ENCODE measurements at places on chromosomes 1 and 21. TPM values are rescaled to one million over a fixed set of nuclear protein-coding genes. Genes with fewer than 3 reads are reported as not detected.

GRCh38 chr1:147486876-147487656 is 54.2 kb upstream of the BCL9 start:
- DNase-seq, result no peak

DNA sequence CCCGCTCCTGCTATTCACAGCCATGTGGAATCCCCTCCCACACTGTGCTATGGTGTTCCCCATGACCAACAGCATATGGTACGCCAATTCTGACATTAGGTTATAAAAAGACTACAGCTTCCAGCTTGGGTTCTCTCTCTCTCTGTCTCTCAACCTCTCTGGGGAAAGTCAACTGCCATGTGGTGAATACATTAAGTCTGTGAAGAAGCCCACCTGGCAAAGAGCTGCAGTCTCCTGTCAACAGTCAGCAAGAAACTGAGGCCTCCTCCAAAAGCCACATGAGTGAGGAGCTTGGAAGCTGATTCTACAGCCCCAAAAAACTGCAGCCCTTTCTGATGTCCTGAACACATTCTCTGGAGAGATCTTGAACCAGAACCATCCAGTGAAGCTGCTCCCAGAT is 25.0 kb upstream of the LRRC38 start:
- DNase-seq, result no peak

The ARHGAP29 gene
- total RNA-seq, result not detected

GRCh38 chr1:172108161-172108893 is 267.0 kb downstream of the DNM3 start:
- no peak for DNase-seq

DNA sequence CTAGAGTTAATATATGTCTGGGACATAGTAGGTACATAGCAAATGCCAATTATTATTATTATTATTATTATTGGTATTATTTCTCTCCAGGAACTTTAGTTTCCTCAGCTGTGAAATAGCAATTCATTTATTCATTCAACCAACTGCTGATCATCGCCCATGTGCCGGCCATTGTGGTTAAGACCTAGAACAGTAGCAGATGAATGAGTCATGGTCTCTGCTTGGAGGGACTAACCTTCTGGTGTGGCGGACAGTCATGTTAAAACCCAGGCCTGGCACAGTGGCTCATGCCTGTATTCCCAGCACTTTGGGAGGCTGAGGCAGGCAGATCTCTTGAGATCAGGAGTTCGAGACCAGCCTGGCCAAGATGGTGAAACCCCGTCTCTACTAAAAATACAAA is 23.8 kb upstream of the LDLRAP1 start:
- DNase-seq, result no peak

- no peak for DNase-seq
Observed at GRCh38 chr21:26683996-26684395, 110.9 kb upstream of the CYYR1 start.

GRCh38 chr1:148307583-148308185 is 155.6 kb upstream of the NBPF11 start:
- DNase-seq, result peak; percentile 48

DNA sequence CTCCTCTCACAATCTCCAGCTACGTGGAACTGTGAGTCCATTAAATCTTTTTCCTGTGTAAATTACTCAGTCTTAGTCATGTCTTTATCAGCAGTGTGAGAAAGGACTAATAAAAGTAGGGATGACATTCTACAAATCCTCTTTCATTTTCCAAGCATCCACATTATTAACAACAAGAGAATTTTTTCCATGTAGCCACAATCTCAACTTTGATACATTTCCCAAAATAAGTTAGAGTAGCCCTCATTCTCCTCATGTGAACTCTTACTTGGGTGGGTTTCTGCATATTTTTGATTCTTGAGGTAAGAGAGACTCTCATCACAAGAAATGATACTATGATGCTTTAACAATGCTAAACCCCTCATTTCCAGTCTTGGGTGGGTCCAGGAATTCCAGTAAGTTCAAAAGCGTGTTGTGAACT is 52.8 kb downstream of the TNFSF18 start:
- DNase-seq, result no peak

The PTPRF gene
- 0.07 TPM for total RNA-seq

The SYT6 gene
- total RNA-seq, result not detected

The SMPDL3B gene
- total RNA-seq, result not detected

DNA sequence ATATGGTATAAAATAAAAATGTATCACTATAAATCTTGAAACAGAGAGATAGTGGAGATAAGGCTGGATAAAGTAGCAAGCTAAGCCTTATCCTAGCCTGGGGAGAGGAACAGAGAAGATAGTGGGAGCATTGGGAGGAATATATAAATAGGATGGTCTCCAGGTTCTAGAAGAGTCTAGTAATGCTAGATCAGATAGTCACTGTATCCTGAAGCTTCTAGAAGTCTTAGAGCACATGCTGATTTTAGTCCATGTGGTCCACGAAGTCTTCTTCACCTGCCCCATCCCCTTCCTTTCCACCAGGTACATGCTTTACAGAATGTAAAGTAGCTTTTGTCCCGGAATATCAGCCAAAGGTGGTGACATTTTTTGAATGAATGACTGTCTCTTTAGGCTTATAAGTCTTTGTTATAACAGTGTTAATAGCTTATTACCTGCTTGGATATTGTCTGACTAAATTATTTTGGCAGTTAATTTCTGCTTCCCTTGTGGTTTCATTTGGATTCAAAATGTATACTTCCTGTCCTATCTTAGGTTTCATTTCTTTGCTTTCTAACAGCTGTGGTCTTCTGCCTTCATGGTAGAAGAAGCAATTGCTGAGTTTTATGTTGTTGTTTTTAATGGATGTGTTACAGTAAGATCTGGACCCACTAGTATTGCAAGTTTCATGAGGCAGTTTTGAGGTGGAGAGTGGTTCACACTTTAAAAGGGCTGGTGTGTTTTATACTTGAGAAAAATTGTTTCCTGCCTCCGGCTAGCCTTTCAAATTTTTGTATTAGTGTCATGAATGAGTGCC is 5.9 kb downstream of the SMG7 start:
- DNase-seq, result no peak

DNA sequence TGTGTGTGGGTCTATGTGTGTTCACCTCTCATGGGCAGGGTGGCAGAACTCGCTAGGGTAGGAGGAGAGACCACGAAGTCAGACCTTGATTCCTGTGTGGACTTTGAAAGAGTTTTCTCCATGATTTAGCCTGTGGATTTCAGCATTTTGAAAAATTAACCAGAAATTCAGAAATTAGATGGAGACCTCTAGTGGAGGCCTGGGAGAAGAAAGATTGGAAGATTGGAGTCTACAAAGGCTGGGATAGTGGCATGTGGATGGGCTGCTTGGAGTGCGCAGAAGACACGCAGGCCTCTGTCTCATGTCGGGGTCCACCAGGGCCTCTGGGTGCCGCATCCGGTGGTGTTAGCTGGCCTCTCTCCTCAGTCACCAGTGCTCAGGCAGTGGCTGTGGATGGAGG is 18.9 kb upstream of the IGSF5 start:
- no peak for DNase-seq

DNA sequence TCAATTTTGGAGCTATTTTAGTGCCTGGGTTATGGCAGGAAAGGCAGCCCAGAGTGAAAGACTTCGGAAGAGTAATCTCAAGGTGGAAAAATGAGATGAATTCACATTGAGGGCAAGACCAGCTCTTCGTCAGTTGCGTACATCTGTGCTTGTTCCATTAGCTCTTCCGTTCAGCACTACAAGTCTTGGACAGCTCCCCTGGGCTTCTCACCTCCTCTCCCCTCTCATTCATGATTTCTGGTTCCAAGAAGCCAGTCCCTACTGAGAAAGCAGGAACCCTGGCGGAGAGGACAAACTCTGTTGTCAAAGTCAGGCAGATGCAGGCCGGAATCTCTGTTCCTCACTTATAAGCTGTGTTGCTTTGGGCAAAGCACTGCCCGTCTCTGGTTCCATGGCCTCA is 76.5 kb downstream of the ACTL8 start:
- DNase-seq, result no peak

- DNase-seq, result no peak
Observed at GRCh38 chr1:27816921-27817630, 13.5 kb upstream of the PPP1R8 start.

- DNase-seq, result no peak
Observed at GRCh38 chr1:203124546-203125317, 2.8 kb upstream of the ADORA1 start.

GRCh38 chr1:62924983-62925790 is 141.3 kb downstream of the ATG4C start:
- no peak for DNase-seq

The DYNLT5 gene
- total RNA-seq, result not detected

DNA sequence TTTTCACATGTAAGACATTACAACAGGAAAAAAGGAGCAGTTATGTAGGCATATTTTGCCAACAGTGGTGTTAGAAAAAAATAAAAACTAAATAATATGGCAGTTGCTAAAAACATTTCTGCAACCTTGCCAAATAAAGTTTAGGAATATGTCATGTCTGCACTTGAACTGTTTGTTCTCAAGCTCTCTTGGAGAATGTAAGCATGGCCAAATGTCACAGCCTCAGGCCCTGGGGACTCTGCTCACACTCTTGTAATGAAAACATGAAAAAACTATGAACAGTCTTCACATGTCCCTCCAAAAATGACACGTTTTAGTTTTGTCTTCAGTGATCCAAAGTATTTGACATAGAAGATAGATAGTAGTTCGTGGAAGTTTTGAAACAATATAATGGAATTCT is 753.3 kb downstream of the LTN1 start:
- DNase-seq, result no peak

GRCh38 chr1:18798946-18799345 is 60.5 kb downstream of the TAS1R2 start:
- no peak for DNase-seq

The RGS5 gene
- total RNA-seq, result 0.64 TPM

The SLC30A10 gene
- total RNA-seq, result not detected

DNA sequence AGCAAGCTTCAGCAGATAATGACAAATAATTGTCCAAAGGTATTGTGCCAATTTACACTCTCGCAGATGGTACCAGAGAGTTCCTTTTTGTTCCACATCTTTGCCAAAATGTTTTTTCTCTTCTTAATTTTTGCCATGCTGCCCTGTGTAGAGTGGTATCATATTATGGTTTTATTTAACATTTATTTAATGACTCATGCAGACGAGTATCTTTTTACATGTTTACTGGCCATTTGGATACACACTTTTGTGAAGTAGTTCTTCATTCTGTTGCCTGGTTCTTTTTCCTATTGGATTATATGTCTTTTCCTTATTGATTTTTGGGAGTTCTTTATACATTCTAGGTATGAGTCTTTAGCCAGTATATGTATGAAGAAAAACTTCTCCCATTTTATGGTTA is 151.1 kb downstream of the PCNX2 start:
- DNase-seq, result no peak

GRCh38 chr1:60936163-60936562 is 146.2 kb upstream of the NFIA start:
- DNase-seq, result no peak

DNA sequence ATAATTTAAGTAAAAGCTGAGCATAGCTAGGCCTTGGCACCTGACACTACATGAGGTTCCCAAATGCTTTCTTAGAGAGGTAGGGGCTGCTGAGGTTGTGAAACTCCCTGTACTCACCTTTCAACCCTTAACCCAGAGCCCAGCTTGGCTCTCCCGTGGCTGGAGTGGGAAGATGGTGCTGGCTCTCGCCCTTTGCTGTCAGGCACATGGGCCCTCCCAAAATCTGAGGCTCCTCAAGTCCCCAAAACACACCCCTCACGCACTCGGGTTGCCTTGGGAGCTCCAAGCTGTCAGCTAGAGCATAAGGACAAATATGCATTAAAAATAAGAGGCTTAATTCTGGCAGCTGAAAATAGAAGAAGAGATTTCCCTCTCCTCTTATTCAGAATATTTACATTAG is 46.7 kb upstream of the PLPPR4 start:
- no peak for DNase-seq

- DNase-seq, result no peak
Observed at GRCh38 chr1:232767305-232768074, 37.7 kb upstream of the MAP10 start.

DNA sequence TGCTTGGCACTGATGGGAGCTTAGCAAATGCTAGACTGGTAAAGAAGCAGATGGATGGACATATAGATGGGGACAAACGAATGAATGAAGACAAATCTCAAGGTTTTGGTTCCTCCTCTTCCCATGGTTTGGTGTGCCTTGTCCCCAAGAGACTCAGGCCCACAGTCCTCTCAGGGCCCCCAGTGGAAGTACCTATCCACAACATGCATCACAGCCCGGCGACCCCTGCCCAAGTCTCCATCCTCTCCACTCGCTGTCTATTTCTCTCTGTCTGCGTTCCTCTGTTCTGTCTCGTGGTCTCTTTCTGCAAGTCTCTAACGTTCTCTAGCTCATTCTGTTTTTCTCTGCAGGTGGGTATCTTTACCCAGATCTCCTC is 85.8 kb downstream of the GLIS1 start:
- no peak for DNase-seq

DNA sequence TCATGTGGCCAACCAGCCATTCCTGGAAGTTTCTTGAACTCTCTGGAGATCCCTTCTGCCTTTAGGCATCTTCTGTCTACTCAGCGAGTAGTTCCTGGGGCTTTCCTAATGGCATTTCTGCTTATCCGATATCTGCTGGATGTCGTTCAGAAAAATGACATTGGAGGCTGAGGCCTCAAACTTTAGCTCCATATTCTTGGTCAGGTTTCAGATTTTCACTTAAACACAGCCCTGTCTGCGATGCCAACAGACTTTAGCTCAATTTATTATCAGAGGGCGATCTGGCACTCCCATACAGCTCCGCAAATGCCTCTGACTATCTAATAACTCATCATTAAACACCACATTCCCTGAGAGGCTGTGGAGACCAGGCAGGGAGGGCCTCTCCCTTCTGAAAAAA is 46.3 kb upstream of the ETS2 start:
- DNase-seq, result no peak

The CLK2 gene
- 152 TPM for total RNA-seq

The SPRR2A gene
- not detected for total RNA-seq

DNA sequence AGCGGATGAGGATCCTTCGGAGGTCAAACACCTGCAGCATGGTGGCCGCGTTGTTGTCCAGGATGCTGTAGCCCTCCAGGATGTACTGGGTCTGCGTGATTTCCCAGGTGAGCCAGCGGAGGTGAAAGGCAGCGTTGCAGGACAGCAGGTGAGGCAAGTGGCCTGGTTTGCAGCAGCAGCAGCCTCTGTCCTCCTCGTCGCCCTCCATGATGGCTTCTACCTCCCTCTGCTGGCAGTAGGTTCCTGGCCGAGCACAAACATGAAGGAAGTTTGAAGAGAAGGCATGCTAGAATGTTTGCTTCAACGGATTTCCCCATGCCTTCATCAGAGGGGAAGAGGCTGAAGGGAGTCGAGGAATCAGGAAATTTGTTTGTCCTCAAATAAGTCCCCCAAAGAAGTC is 74.7 kb downstream of the NTPCR start:
- no peak for DNase-seq
